ENCODE measurements at places on chromosomes 3 and 15.

- DNase-seq: no peak
Observed at GRCh38 chr3:60298141-60298540, 953.1 kb downstream of the FHIT start.

DNA sequence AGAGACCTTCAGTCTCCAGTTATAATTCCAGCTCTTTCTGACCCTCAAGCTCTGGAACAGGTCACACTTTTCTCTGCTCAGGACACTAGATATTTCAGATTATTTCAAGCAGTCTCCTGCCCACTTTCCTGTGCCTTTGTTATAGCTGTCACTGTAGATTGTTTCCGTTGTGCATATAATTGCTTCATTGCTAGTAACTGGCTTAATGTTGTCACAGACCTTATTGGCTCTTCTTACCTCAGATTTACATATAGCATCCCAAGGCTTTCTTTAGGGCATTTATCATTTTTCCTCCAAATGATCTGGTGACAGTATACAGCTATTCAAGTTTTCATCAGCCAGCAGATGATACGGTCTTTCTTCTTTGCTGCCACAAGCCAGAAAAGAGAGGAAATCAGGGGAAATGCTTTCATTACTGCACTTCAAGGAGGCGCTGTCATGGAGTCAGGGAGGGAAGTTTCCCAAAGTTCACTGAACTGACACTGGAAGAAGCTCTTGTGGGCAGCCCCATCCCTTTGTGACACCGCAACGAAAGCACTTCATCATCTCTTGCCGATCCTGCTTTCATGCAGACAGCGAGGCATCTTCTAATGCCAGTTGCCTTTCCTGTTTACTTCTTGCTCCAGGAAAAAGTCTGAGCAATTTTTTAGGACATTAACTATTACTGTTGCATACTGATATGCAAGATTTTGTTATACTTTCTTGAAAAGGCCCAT is 181.9 kb downstream of the CDIN1 start:
- no peak for DNase-seq

GRCh38 chr3:45104715-45105711 is 41.2 kb downstream of the CDCP1 start:
- no peak for DNase-seq

- DNase-seq: no peak
Observed at GRCh38 chr3:55538158-55538557, 51.1 kb upstream of the WNT5A start.

- no peak for DNase-seq
Observed at GRCh38 chr3:156424758-156425157, 130.2 kb downstream of the SSR3 start.

- no peak for DNase-seq
Observed at GRCh38 chr15:84669726-84670125, 11.7 kb upstream of the NMB start.

DNA sequence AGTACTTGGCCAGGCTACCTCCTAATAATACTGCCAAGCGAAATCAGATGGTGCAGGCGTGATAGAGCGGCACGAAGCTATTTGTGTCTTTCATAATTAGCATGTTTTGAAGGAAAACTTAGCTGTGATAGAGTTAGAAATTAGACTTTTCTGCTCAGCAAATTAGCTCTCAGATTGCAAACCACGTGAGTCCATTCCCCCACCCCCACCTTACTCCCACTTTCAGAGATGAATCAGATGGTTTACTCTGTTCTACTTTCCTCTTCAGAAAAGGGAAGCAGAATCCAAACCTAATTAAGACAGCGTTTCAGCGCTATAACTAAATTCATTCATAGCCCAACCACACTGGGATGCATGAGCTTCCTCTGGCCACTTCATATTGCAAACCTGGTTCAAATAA is 214.6 kb downstream of the SLCO3A1 start:
- no peak for DNase-seq

DNA sequence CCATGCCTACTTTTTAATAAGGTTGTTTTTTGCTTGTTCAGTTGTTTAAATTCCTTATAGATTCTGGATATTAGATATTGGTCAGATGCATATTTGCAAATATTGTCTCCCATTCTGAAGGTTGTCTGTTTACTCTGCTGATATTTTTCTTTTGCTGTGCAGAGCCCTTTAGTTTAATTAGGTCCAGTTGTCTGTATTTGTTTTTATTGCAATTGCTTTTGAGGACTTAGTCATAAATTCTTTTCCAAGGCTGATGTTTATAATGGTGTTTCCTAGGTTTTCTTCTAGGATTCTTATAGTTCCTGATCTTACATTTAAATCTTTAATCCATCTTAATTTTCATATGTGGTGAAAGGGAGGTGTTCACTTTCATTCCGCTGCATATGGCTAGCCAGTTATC is 77.4 kb downstream of the PTPRG start:
- no peak for DNase-seq

DNA sequence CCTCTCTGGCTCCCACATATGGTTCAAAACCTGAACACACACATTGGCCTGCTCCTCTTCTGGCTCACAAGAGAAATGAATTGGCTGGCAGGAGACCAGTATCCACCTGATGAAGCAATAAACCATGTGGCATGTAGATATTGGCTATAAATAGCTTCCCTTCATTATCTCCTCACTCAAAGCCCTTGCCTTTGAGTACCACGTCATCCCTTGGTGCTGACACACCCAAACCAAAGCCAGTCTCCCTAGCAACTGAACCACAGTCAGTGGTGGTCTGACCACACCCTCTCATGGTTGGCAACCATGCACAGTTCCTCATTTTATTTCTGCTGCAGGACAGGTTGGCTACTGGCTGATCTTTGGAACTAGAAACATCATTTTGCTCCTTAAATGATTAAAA is 98.8 kb downstream of the ZNF621 start:
- no peak for DNase-seq

DNA sequence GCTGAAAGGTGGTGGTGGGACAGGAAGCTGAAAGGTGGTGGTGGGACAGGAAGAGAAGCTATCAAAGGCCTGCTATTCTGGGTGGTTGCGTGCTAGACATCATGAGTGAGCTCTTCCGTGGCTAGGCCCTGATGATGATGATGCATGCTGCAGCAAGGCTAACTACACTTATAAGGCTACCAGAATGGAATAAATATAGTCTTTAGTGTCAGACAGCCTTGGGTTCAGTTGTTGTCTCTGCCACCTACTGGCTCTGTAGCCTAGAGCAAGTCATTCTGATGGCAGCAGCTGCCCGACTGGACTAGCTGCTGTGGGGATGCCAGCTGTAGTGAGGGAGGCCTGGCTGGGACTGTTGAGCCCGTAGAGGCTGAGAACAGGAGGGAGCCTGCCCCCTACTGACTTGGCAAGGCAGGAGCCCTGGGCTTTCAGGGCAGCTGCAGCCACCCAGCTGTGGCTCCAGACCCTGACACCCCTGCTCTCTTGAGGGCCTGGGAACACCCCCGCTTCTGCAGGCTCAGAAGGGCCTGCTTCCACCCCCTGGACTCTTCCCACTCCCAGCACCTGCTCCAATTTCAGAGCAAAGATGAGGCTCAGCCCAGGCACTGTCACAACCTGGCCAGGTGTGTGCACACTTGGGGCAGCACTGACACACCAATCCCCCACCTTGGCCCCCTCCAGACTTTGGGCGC is 21.4 kb upstream of the ZBED2 start:
- DNase-seq: peak; percentile 87

DNA sequence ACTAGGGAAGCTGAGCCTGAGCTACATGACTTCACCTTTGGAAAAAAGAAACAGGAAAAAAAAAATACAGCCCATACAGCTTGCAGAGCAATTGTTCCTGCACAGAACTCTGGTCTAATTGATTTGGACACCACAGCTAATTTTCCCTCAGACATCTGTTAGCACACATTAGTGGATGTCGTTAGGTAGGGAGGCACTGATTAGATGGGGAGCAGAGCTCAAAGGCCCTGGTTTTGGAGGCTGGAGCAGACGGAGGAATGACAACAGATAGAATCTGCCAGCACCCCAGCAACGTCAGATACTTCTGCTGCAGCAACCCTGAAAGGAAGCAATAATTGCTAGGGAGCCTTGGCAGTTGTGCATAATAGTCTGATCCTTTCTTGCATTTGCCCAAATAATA is 398.9 kb downstream of the LSAMP start:
- DNase-seq: no peak

- DNase-seq: no peak
Observed at GRCh38 chr3:39592311-39593050, 125.0 kb downstream of the MOBP start.

GRCh38 chr3:10941972-10942371 is 50.6 kb upstream of the SLC6A1 start:
- DNase-seq: peak; percentile 19

DNA sequence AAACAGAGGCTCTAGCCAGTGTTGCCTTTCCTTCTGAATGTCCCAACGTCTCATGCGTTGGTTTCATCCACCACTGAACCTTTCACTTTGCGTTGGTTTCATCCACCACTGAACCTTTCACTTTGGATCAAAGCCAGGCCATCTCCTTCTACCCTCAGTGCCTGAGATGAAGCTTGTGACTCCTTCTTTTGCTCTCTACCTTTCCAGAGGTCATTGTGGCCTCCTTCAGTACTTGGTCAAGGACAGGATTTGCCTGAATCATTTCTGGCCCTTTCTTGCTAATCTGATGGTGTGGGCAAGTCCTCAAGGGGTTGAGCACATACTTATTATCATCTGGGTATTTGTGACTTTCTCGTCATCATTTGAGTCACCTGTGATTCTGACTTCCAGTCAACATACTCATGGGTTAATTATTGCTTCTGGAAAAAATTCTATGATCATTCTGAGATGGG is 50.0 kb downstream of the SELENOT start:
- no peak for DNase-seq

DNA sequence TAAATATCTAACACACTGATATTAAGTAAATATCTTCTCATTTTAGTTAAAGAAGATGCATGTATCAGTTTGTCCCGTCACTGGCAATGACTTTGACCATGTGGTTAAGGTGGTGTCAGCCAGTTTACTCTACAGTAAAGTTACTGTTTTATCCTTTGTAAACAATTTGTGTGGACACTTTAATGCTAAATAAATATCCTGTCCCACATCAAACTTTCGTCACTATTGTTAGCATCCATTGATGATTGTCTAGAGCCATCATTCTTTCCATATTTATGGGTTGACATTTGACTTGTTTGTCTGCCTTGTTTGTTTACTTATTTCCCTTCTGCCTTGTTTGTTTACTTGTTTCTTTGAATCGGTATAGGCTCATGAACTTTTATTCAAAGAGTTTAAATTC is 11.0 kb upstream of the GPD1L start:
- no peak for DNase-seq

DNA sequence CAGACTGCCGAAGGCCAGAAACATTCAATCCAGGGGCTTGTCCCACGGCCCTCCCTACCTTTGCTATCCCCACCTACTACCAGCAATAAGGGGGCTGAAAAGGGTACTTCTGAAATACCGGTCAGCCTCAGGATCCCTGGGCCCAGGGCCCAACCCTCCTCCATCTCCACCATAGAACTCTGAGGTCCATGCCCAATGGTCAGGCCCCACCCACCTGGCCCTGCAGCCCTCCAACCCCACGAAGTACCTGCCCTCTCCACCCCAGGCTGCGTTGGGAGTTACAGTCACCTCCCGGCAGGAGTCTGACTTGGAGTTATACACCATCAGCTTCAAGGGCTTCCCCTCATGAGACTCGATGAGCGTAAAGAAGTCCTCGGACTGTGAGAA is 6.9 kb downstream of the GORASP1 start:
- DNase-seq: no peak

GRCh38 chr3:188941103-188941502 is 230.7 kb upstream of the TPRG1 start:
- DNase-seq: no peak

DNA sequence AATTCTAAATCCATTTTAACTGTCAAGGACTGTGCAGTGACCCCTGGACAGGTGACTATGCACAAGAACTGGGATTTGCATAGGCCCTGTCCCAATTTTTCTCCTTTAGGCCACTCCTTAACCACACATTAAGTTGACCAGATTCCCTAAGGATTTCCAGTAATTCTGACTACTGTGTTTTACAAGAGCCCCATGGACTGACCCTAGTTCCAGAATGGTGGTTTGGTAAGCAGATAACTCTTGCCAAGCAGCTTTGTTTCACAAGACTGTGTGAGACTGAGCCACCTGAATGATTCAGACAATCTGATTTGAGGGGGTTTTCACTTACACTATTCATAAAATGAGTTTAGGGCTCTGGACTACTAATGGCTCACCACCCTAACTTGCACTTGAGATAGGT is 535.8 kb downstream of the ZBBX start:
- no peak for DNase-seq

GRCh38 chr15:60390871-60391501 is 6.8 kb downstream of the ANXA2 start:
- DNase-seq: no peak

- DNase-seq: no peak
Observed at GRCh38 chr3:156530980-156531379, 23.9 kb downstream of the SSR3 start.

GRCh38 chr3:49602877-49603411 is 48.7 kb downstream of the BSN start:
- DNase-seq: peak; percentile 20

DNA sequence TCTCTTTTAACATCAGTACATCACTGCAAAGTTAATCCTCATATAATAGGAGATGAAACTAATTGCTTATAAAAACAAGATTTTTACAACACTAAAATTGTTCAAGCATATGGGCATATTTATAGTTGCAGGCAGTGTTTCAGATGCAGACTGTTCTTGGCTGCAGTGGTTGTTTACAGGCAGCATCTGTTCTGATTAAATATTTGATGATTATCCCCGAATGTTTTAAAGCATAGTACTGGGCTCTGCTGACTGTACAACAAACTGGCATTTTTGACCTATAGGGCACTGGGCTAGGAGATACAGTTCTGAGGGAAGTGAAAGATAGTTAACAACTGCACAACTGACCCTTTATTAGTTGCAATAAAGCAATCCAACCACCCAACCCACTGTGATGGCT is 113.6 kb downstream of the UBE3A start:
- no peak for DNase-seq

DNA sequence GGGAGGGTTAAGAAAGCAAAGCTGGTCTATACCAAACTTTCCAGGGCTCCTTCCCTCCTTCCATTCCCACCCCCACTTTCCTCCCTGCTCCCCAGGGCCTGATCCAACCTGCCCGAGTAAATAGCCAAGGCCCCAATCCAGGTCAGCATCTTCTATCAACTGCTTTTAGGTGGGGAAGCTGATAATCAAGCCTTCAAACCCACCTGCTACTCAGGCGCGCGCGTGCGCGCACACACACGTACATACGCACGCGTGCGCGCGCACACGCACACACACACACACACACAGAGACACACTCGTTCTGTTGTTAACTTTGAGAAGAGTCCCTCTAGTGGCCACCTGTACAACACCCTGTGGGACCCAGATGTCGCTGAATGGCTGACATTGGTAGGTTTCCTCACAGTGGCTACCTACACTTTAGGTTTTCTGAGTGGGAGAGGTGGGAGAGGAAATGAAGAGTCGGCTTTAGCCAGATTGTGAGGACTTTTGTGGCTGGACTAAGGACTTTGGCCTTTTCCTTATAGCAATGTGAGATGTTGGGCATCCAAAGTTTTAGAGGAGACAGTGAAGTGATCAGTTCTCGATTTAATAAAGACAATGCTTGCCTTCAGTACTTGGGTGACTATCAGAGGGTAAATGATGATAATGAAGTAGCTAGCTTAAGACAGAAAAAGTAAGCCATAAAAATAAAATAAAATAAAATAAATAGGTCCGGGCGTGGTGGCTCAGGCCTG is 179.9 kb upstream of the C2CD4B start:
- DNase-seq: no peak

Measured in stimulated activated effector memory CD8-positive, alpha-beta T cell treated with anti-CD3 and anti-CD28 coated beads, Interleukin-12 subunit alpha, Interleukin-12 subunit beta, amount 100 ng/mL, for 72 hours (primary cell).